ENCODE measurements at places on chromosomes 13 and 19.
A peak's percentile ranks its signal among the peaks of the same experiment; 100 is the strongest.

- peak; percentile 79 for DNase-seq
- no peak overlapping the region for H3K4me3 ChIP-seq
- H3K4me1 ChIP-seq: peaks cover 28% of the 10 kb centered on the region
- peak overlapping the region; percentile 12 for H3K27ac ChIP-seq
Measured at GRCh38 chr19:15317392-15318071, 14.8 kb downstream of the BRD4 start.

- no peaks in the 10 kb centered on the region for H3K36me3 ChIP-seq
- no peak overlapping the region for H3K4me3 ChIP-seq
Measured at GRCh38 chr19:11378319-11379189, 4.1 kb downstream of the SWSAP1 start.

DNA sequence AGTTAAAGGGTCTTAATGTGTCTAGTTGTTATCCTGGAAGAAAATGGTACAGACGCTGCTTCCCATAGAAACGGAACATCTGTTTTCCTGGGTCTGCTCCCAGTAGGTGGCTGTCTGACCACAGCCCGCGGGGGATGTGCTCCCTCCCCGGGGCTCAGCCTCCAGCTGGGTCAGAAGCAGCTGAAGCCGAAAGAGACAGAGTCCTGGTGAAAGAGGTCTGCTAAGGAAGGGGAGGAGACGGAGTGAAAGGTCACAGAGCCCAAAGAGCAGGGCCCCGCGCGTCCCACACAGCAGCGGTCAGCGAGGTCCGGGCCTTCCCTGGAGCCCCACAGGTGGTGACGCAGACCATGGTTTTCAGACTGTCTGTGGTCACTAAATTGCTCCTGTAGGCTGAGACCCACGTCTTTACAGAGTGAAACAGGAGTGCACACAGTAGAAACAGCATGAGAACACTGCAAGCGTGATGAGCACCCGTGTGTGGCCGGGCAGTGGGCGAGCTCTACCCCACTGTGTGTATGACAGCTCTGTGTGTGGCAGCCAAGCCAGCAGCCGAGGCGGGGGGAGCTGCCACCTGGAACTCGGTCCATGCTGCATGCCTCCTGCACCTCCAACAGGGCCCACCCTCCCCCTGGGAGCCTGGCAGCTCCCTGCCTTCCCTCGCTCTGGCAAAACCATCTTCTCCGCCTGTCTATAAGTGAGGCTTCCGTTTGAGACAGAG lies 52.0 kb upstream of the C13orf46 start:
- H3K27ac ChIP-seq: no peak overlapping the region
- DNase-seq: no peak
- no peaks in the 10 kb centered on the region for H3K27me3 ChIP-seq
- H3K36me3 ChIP-seq: peaks cover 30% of the 10 kb centered on the region
- peaks cover 5% of the 10 kb centered on the region for H3K4me1 ChIP-seq

DNA sequence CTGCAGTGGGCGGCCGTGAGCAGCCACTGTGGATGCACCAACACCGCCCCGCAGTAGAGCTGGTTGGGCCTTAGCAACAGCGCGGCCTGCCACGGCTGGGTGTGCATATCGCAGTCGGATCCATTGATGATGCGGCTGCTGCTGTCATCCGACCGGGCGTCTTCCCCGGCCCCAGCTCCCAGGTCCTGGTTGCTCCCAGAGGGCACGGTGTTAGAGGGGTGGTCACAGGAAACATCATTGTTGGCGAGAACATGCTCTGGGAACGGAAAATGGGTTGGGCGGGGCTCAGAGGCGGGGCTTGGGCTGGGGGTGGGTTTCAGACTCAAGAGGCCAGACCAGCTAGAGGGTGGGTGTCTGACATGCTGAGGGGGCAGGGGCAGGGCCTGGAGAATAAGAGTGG lies 3.0 kb downstream of the KLK5 start:
- H3K4me3 ChIP-seq: no peak overlapping the region
- no peaks in the 10 kb centered on the region for H3K27me3 ChIP-seq
- no peak overlapping the region for H3K27ac ChIP-seq
- no peak for DNase-seq
- H3K36me3 ChIP-seq: no peaks in the 10 kb centered on the region

DNA sequence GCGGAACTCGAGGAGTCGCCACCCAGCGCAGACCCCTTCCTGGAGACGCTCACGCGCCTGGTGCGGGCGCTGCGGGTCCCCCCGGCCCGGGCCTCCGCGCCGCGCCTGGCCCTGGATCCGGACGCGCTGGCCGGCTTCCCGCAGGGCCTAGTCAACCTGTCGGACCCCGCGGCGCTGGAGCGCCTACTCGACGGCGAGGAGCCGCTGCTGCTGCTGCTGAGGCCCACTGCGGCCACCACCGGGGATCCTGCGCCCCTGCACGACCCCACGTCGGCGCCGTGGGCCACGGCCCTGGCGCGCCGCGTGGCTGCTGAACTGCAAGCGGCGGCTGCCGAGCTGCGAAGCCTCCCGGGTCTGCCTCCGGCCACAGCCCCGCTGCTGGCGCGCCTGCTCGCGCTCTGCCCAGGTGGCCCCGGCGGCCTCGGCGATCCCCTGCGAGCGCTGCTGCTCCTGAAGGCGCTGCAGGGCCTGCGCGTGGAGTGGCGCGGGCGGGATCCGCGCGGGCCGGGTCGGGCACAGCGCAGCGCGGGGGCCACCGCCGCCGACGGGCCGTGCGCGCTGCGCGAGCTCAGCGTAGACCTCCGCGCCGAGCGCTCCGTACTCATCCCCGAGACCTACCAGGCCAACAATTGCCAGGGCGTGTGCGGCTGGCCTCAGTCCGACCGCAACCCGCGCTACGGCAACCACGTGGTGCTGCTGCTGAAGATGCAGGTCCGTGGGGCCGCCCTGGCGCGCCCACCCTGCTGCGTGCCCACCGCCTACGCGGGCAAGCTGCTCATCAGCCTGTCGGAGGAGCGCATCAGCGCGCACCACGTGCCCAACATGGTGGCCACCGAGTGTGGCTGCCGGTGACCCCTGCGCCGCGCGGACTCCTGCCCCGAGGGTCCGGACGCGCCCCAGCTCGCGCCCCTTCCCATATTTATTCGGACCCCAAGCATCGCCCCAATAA lies 2.3 kb downstream of the AMH start:
- H3K4me1 ChIP-seq: peaks cover 9% of the 10 kb centered on the region
- H3K4me3 ChIP-seq: peak overlapping the region; percentile 34
- no peak overlapping the region for H3K27ac ChIP-seq
- H3K36me3 ChIP-seq: peaks cover 29% of the 10 kb centered on the region
- H3K27me3 ChIP-seq: peaks cover 4% of the 10 kb centered on the region
- DNase-seq: no peak

GRCh38 chr19:35261356-35262100 lies 7.2 kb upstream of the USF2 start:
- H3K4me1 ChIP-seq: peaks cover 4% of the 10 kb centered on the region
- peaks cover 47% of the 10 kb centered on the region for H3K36me3 ChIP-seq
- DNase-seq: no peak
- H3K27me3 ChIP-seq: no peaks in the 10 kb centered on the region
- no peak overlapping the region for H3K4me3 ChIP-seq
- H3K27ac ChIP-seq: no peak overlapping the region

GRCh38 chr19:42528354-42529247 lies at the start of gene CEACAM1:
TSS of gene CEACAM1 (minus strand) at chr19:42528481. CDS start at chr19:42528374, 107 bp downstream.
- H3K36me3 ChIP-seq: no peaks in the 10 kb centered on the region
- H3K27ac ChIP-seq: peak within 1 kb of the TSS; percentile 10
- H3K4me3 ChIP-seq: no peak within 1 kb of the TSS
- DNase-seq: peak; percentile 68

DNA sequence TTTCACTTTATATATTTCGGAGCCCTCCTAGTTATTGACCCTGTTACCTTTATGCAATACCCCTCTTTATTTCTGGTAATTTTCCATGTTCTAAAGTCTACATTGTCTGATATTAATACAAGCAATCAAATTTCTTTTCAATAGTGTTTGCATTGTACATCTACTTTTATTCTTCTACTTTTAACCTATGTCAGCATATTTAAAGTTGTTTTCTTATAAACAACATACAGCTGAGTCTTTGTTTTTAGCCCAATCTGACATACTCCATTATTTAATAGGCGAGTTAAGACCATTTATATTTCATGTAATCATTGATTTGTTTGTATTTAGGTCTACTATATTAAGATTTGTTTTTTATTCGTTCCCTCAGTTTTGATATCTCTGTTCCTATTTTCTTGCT lies 108.5 kb upstream of the SPACA7 start:
- H3K4me1 ChIP-seq: no peaks in the 10 kb centered on the region
- no peaks in the 10 kb centered on the region for H3K36me3 ChIP-seq
- no peak overlapping the region for H3K27ac ChIP-seq
- H3K4me3 ChIP-seq: no peak overlapping the region

DNA sequence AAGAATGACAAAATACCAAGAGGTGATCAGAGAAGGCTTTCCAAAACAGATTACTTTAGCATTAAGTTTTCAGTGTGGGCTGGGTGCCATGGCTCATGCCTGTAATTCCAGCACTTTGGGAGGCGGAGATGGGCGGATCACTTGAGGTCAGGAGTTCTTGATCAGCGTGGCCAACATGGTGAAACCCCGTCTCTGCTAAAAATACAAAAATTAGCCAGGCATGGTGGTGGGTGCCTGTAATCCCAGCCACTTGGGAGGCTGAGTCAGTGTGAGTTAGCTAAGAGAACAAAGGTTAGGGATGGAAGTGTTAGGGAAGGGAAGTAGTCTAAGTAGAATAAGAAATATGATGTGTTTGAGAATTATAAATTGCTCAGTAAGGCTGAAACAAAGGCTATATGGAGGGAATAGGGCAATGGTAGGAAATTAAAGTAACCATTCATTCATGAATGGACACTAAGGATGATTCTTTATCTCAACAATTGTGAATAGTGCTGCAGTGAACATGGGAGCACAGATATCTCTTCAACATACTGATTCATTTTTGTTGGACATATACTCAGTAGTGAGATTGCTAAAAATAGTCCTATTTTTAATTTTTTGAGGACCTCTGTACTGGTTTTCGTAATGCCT lies 3.9 kb upstream of the RCBTB2 start:
- H3K27ac ChIP-seq: no peak overlapping the region
- H3K36me3 ChIP-seq: no peaks in the 10 kb centered on the region
- peaks cover 3% of the 10 kb centered on the region for H3K4me1 ChIP-seq

DNA sequence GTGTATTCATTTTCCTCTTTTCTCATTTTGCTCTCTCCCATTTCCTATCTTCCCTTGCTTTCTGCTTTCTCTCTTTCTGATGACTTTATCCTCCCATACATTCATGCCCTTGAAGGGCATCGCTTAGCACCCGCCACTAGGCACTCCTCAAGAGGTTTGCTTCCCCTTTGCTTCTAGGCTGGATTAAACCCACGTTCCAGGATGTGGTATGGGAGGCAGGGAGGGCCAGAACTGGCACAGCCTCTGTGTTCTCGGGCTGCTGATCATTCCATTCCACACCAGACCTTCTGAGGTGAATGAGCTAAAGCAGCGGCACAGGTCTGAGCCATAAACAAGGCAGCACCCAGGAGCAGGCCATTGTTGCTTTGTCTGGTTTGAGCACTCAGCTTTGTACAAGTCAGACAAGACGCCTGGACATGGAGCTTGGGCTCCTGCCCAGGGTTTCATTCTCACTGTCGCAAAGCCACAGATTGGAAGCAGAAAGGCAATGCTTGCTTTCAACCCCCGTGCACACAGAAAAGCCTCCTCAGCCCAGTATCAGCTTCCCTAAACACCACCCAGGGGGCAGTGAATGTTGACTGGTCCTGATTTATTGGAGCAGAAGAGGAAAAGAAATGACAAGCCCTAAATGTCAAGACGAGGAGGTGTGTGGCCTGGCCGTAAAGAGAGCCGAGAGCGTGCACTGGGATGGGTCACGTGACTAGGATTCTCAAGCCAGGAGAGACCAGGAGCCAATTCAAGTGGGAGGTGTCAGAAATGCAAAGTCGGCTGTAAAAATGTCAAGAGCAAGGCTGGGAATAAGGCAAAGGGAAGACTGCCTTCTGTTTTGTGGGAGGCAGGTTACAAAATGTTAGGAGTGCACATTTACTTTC lies 218.0 kb upstream of the SERP2 start:
- no peak for DNase-seq
- H3K27ac ChIP-seq: no peak overlapping the region
- H3K36me3 ChIP-seq: no peaks in the 10 kb centered on the region
- H3K27me3 ChIP-seq: no peaks in the 10 kb centered on the region

DNA sequence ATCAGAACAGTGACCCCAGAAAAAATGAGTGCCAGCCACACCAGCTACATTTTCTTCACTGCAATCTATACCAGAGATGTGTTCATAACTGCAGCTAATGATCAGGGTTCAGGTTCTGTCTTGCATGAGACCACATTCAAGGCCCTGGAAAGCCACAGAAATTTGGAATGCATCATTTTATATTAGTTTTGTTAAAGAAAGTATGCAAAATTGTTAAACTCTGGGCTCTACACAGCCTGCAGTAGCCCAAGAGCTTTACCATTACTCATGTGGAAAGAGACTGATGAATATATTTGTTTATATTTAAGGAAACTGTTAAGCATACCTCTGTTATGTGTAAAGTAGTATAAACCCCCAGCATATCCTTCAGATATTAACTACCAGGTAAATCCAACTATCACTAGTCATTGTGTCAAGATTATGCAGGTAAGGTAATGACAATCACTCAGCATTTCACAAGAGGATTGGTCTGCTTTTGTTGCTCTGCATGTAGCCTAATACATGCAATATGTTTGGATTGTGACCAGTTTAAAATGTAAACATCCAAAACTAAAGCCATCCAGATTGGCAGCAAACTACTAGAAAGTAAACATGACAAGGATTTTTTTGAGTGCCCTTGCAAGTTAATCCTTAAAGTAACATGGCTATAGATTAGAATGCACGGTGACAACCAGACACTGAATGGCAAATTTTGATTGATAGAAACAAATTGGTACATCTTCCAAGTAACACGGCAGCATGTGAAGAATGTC lies 429.1 kb upstream of the ARGLU1 start:
- H3K4me1 ChIP-seq: no peaks in the 10 kb centered on the region
- no peak overlapping the region for H3K27ac ChIP-seq
- DNase-seq: no peak
- no peaks in the 10 kb centered on the region for H3K36me3 ChIP-seq

DNA sequence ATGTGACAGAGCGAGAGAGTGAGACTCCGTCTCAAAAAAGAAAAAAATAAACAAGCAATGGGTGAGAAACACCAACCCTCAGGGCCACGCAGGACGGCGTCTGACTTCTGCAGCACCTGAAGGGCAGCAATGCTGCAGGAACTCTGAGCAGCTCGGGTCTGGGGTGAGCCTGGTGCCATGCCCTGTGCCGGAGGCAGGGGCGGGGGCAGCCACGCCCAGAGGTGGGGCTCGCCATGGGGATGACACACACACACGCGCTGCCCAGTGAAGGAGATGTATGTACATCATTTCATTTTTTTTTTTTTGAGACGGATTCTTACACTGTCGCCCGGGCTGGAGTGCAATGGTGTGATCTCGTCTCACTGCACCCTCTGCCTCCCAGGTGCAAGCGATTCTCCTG lies 24.3 kb downstream of the GPX4 start:
- DNase-seq: no peak
- H3K4me3 ChIP-seq: no peak overlapping the region
- H3K36me3 ChIP-seq: peaks cover 31% of the 10 kb centered on the region
- H3K27me3 ChIP-seq: no peaks in the 10 kb centered on the region
- H3K27ac ChIP-seq: no peak overlapping the region
- H3K4me1 ChIP-seq: peaks cover 16% of the 10 kb centered on the region

DNA sequence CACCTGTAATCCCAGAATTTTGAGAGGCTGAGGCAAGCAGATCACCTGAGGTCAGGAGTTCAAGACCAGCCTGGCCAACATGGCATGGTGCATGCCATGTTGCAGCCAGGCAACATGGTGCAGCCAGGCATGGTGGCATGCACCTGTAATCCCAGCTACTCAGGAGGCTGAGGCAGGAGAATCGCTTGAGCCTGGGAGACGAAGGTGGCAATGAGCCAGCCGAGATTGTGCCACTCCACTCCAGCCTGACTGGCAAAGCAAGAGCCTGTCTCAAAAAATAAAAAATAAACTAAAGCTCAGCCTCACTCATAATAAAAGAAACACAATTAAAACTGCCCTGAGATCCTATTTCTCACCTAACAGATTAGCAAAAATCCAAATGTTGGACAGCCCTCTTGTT lies 49.7 kb upstream of the MAP3K10 start:
- H3K4me3 ChIP-seq: no peak overlapping the region
- DNase-seq: no peak
- H3K36me3 ChIP-seq: no peaks in the 10 kb centered on the region

Data from trophoblast cell (in vitro differentiated cells and primary cell).